ENCODE measurements at places on chromosomes 12 and 14.

- DNase-seq, result no peak
Observed at GRCh38 chr12:57822392-57823130, 4.0 kb upstream of the AVIL start.

DNA sequence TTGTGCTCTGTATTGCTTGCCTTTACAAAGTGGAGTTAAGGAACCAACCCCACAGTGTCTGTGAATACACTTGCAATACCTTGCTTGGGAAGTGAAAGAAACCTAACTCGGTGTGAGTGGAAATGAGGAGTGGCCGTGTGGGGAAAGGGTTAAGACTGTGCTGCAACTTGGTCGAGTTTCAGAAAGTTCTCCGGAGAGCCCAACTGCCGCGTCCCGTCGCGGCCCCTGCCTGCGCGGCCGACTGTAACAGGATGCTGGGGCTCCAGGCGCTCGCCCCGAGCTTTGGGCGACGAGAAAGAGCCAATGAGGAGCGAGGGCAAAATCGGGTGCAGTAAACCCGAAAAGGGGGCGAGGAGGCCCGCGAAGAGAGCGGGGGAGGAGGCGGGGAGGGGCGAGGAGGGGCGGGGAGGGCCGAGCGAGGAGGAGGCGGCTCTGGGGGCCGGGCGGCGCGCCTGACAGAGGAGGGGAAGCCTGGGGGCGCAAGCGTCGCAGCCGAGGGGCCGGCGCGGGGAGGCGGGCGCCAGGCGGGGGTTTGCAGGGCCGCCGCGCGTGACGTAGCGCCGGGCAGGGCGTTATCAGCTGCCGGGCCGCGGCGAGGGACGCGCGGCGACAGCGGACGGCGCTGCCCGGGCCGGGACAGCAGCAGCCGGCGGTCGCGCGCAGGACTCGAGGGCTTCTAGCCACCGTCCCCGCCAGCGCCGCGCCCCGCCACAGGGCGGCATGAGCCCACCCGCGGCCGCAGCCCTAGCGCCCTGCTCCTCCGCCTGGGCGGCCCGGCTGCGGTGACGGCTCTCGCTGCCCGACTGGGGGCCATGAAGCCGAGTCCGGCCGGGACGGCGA, at the start of gene DACT1:
Gene DACT1 (plus strand): TSS at position 572 of the 840 bp plus-strand sequence. CDS start 241 bp downstream, at position 813.
- no peak for DNase-seq

DNA sequence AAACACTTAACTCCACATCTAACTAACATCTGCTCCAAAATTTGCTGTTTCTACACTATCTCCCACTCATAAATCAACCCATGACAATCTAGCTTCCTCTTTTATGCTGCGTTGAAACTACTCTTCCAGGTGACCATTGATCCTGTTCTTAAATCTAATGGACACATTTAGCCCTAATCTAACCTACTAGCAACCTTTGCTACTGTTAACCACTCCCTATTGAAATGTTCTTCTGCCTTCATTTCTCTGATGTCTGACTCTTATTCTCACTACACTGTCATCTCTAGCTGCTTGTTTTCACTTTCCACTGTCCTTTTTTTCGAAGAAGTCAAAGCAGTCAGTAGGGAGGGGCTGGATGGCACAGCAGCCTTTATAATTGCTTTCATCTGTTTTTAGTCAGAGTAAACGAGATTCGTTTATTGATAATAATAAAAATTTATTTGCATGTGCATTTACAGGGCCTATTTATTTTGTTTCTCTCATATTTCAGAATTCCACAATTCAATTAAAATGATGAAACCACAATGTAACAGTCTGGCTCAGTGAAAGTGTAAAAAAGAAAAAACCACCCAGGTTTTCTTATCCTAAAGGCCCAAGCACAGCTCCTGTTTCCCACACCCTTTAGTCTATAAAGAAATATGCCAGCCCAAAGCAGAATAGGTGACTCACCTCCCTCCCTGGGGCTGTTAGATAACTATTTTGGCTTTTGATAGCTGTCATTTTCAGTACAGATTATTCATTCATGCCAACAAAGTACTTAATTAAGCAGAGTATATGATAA, 44.9 kb downstream of the ATP2B1 start:
- no peak for DNase-seq

GRCh38 chr14:30500222-30500621, 58.7 kb upstream of the G2E3 start:
- DNase-seq, result no peak

- no peak for DNase-seq
Observed at GRCh38 chr12:3944620-3945019, 71.4 kb upstream of the PARP11 start.

GRCh38 chr14:60722357-60723115, 1.6 kb downstream of the SIX4 start:
- DNase-seq, result peak; percentile 79

DNA sequence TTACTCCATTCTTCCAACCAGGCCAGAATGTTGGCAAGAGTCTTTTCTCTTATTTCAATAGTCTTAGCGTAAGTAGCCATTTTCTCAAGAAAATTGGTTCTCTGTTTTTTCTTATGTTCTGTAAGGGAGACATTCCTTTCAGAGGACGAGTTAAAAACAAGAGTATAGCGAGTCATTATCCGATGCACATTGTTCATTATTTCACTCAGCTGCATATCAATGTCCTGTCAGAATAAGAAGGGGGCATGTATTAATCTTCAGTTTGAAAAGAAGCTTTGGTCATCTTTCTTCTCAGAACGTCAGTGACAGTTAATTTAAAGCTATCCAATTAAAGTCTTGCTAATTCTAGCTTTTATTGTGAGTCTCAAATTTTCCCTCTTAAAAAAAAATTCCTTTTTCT, 33.3 kb downstream of the FAM186A start:
- no peak for DNase-seq

DNA sequence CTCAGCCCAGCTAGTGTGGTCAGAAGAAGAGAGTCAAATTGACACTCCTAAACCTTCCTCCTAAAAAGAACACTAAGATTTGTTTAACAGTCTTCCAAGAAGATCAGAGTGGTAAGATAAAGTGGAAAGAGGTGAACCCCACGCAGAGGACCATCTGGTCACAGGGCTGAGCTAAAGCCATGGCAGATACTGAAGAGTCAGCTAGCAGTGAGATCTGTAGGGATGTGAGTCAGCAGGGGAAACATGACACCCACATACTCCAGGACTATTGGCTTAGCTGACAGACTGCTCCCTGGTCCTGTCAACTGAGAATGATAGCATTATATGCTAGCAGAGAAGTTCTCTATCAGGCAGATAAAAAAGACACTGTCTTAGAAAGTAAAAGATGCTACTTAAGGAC, 269.4 kb upstream of the ALG10 start:
- DNase-seq, result no peak

GRCh38 chr14:95543021-95543420, 8.2 kb downstream of the GLRX5 start:
- no peak for DNase-seq

DNA sequence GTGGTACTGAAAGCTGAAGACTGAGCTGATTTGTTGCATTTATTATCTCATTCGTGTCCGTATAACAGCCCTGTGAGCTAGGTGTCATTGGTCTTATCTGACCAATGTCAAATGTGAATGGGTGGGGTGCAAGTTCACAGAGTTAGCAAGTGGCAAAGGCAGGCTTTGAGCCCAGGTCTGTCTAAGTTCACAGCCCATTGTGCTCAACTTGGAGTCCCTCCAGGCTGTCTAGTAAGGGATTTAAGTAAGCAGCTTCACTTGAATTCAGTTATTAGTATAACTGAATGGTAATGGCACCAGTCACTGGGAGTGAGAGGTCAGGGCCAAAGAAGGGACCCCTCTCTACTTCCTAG, 8.5 kb downstream of the C1S start:
- DNase-seq, result no peak

DNA sequence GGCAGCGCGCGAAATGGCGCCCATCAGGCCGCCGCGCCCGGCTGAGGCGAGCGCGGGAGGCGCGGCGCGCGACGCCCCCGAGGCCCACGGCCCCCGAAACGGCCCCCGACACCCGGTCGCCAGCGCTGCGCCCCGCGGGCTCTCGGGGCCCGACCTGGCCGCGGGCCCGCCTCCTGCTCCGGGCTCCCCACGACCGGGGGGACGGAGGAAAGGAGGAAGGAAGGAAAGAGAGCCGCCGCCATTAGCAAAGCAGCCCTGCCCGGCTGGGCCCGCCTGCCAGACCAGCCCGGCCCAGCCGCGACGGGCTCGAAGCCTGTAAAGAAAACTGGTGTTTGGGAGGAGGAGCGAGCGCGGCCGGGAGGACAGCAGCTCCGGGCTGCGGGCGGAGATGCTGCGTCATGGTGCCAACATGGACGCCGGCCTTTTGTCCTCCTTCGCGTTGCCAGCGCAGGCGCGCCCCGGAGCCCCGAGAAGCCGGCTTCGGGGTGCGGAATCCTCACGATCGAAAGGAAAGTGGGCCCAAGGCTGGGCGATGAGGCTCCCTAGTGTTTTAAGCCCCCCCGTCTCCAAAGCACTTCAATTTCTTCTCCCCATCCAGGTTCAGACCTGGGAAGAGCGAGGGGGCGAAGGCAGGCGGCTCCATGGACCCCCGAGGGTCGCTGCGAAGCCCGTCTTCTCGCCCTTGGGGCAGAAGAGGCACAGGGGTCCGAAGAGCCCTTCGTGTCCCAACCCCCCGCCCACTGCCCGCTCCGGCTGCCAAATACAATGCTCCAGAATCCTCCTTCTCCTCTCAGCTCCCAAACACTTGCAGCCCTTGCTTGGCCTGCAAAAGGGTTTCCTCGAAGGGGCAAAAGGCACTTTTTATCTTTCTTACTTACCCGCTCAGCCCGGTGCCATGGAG, 2.9 kb upstream of the SETD1B start:
- DNase-seq, result no peak

- DNase-seq, result no peak
Observed at GRCh38 chr12:68771223-68771925, 25.4 kb downstream of the SLC35E3 start.

DNA sequence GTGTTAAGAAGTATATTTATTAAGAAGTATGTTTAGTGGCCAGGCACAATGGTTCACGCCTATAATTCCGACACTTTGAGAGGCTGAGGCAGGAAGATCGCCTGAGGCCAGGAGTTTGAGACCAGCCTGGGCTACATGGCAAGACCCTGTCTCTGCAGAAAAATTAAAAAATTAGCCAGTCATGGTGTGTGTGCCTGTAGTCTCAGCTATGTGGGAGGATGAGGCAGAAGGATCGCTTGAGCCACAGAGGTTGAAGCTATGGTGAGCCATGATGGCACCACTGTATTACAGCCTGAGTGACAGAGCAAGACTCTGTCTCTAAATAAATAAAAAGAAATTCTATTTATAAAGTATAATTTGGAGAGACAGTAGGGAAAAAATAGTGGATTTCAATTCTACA, 20.3 kb downstream of the R3HDM2 start:
- DNase-seq, result no peak

DNA sequence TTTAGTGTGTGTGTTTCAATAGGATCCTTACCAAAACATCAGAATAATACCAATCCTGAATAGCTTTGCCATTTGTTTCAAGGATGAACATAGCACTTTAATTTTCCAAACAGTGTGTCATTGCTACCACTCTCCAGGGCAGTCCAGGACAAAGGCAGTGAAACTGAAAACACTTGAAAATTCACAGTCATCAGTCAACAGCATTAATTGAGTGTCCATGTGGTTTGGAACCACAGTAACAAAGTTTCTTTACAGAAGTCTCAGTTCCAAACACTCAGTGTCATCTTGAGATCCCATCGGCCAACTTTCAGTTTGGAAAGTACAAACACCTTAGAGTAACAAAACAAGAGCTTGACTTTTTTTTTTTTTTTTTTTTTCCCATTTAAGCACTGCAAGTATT, 228.4 kb upstream of the SOX5 start:
- DNase-seq, result no peak

GRCh38 chr12:3202734-3203446, 125.7 kb downstream of the TSPAN9 start:
- DNase-seq, result peak; percentile 60

GRCh38 chr12:7344833-7345606, 41.1 kb downstream of the ACSM4 start:
- no peak for DNase-seq

DNA sequence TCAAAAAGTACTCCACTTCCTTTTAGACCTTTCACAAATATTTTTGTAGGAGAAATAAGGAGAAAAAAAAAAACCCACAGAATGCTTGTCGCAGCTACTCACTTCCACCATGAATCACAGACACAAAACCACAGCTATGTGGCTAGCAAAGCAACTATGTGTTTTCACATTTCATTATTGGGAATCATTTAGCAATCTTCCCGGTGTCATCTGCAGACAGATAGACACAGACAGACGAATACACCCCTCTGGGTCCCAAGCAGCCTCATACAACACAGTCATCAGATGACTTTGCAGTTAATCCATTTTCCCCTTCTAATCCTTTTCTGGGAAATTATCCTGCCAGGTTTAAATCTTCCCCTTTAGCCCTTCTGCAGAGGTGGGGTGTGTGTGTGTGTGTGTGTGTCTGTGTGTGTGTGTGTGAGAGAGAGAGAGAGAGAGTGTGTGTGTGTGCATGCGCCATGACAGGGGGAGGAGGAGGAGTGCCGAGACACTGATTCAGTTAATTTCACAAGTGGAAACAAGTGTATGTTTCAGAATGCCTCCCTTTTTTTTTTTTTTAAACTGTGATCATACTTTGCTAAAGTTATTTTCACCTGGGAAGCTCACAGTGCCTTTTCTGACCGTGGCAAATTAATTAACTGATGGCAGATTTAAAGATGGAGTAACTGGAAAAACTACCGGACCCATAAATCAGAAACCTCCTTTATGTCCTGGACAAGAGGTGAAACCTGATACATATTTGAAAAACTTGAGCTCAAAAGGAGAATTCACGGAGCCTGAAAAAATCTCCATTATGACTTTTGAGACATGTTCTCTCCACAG, 39.9 kb downstream of the LTBP2 start:
- no peak for DNase-seq

- DNase-seq, result peak; percentile 16
Observed at GRCh38 chr12:120639771-120640721, at the start of gene CABP1. Gene CABP1 (plus strand): TSS chr12:120640626. CDS start chr12:120640686, 60 bp downstream.

- no peak for DNase-seq
Observed at GRCh38 chr14:75653563-75653962, 7.1 kb downstream of the ERG28 start.

GRCh38 chr14:100307766-100308426, 1.7 kb upstream of the SLC25A29 start:
- no peak for DNase-seq

GRCh38 chr12:112598626-112599025, 179.9 kb downstream of the PTPN11 start:
- no peak for DNase-seq

DNA sequence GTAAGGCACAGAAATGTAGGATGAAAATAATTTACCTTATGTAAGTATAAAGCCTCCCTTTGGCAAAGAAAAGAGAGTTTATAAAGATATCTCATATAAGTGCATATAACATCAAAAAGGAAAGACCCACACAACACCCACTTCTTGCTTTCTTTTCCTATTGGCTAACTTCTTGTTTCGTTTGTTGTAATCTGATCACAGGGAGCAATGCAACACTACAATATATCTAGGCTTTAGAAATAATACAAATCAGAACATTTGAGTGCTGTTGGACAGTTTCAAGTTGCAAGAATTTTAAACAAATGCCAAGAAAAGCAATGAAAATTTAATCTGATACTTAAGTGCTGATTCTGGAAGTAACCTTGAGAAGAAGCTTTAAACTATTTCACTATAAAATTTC, 1.3 kb downstream of the FGD6 start:
- DNase-seq, result no peak

- no peak for DNase-seq
Observed at GRCh38 chr14:36852981-36853691, 191.5 kb downstream of the PAX9 start.
